ENCODE measurements at places on chromosomes 11 and 22.

- DNase-seq = no peak
Observed at GRCh38 chr11:116224889-116225200, 547.9 kb downstream of the BUD13 start.

GRCh38 chr11:1336836-1337646 is 27.6 kb upstream of the TOLLIP start:
- no peak for DNase-seq

GRCh38 chr11:12090061-12090591 is 20.3 kb upstream of the MICAL2 start:
- DNase-seq = no peak

- no peak for DNase-seq
Observed at GRCh38 chr11:108752297-108752751, 87.5 kb downstream of the DDX10 start.

DNA sequence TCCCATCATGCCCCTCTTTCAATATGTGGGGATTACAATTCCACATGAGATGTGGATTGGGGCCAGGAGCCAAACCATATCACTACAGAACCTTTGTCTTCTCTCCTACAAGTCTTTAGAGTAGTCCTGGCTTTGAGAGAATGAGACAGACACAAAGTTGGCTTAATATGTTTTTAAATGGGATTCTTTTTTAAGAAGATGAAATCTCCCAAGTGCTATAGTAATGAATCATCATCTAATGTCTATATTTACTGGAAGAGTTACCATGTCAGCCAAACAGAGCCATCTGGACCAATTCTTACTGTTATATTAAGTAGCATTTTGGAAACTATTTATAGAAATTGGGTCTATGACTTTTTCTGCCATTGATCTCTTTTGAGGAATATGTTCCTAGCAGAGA is 38.1 kb upstream of the CARD18 start:
- DNase-seq = no peak

GRCh38 chr11:68658661-68659060 is 25.7 kb upstream of the GAL start:
- no peak for DNase-seq

- DNase-seq = no peak
Observed at GRCh38 chr11:112999520-112999919, 38.3 kb downstream of the NCAM1 start.

DNA sequence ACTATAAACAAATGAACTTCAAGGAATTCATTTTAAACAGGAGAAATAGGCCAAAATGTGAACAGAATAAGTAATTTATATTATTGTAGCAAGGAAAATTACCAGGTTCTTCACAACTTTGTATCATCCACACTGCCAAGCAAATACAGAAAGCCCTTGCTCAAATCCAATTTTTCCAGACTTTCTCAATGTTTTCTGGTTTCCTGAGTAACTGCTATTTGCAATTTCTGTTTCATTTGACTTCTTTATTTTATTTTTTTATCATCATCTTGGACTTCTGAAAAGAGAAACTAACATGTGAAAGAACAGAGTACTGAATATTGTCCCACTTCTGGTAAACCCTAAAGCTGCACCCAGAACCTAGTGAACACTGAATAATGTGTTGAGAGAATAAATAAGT is 61.0 kb downstream of the SLC1A2 start:
- no peak for DNase-seq

GRCh38 chr22:19004471-19004870 is 68.4 kb upstream of the PRODH start:
- DNase-seq = no peak

DNA sequence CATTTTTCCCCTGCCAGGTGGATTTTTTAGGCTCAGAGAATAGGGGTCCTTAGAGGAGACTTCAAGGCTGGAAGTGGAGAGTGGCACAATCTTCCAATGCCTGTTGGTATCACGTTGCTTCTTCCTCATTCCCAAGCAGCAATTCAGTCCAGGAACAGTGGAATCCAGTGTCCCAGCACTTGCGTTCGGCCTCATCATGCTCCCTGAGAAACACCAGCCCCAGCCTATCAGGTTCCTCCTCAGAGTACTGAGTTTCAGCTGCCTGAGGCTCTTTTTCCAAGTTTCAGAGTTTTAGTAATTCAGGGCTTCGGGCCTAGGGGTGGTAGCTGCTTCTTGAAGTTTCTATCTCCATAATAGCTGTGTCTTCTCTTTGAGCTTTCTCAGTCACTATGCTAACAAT is 31.9 kb upstream of the NRGN start:
- DNase-seq = no peak

- DNase-seq = no peak
Observed at GRCh38 chr11:47571895-47572294, 6.5 kb downstream of the PTPMT1 start.
